Naive thymus-derived CD8-positive, alpha-beta T cell (primary cell): ENCODE measurements at places on chromosomes 16 and 17. TPM values are rescaled to one million over a fixed set of nuclear protein-coding genes. Genes with fewer than 3 reads are reported as not detected.

DNA sequence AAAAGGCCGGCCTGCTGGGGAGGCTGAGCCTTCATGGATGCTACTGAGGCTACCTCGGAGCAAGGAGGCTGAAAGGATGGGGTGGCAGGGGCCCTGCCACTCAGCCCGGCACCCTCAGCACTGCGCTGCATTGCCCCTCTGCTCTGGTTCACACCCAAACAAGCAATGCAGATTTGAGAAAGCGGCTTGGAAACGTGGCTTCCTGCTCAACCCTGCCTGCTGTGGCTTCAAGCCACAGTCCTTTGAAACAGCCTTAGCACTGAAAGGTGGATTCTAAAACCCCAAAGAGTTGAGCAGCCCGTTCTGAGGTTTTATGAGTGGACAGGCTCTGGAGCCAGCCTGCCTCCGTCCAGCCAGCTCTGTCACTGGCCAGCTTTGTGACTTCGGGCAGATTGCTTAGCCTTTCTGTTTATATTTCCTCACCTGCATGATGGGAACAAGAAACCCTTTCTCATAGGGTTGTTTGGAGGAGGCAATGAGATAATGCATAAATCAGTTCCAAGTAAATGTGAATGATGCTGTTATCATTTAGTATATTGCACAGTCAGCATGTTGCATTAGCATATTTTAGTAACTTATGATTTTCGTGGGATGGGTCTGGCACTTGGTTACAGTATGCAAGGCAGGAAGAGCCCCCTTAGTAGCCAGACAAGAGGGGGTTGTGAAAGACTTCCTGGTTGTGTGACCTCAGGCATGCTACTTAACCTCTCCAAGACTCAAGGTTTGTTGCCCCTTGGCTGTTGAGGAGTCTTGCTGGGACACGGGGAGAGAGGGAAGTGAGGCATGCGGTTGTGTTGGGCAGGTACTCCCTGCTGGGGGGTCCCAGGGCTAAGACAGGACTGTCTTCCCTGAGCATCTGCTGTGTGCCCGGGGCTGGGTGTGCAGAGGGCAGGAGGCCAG lies 23.6 kb downstream of the CRISPLD2 start:
- no peak for DNase-seq

Gene SLC2A4
- total RNA-seq = not detected

GRCh38 chr17:46851029-46851741 lies at the start of gene WNT9B:
WNT9B (plus strand) TSS chr17:46851583; CDS start chr17:46851639, 56 bp downstream.
- no peak for DNase-seq

Gene ZFPM1
- 10.8 TPM for total RNA-seq

DNA sequence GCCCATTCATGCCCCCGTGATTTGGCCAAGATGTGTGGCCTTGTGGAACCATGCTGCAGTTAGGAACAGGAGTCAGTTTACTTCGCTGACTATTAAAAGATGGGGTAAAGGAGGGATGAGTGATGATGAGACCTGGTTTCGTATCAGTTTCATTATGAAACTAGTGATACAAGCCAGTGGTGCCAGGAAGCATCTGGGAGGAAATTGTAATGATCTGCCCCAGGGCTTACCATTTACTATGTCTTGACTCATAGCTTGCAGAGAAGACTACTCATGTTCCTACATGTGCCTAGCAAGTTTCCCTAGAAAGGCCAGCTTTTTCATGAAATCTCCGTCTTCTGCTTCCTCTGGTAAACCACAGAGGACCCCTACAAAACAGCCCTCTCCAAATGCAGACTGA lies 23.2 kb downstream of the CDH3 start:
- no peak for DNase-seq

- DNase-seq = no peak
Measured at GRCh38 chr16:64428463-64429113, 693.3 kb downstream of the CDH11 start.
